Upper lobe of right lung (tissue), 1 donor: ENCODE measurements at places on chromosomes 7 and 10. TPM values are rescaled to one million over a fixed set of nuclear protein-coding genes. Genes with fewer than 3 reads are reported as not detected.

GRCh38 chr10:99945263-99945662, 64.5 kb downstream of the DNMBP start:
- H3K27me3 ChIP-seq, result no peaks in the 10 kb centered on the region
- no peaks in the 10 kb centered on the region for H3K36me3 ChIP-seq
- DNase-seq, result no peak
- no peak overlapping the region for H3K4me3 ChIP-seq
- no peaks in the 10 kb centered on the region for H3K4me1 ChIP-seq

DNA sequence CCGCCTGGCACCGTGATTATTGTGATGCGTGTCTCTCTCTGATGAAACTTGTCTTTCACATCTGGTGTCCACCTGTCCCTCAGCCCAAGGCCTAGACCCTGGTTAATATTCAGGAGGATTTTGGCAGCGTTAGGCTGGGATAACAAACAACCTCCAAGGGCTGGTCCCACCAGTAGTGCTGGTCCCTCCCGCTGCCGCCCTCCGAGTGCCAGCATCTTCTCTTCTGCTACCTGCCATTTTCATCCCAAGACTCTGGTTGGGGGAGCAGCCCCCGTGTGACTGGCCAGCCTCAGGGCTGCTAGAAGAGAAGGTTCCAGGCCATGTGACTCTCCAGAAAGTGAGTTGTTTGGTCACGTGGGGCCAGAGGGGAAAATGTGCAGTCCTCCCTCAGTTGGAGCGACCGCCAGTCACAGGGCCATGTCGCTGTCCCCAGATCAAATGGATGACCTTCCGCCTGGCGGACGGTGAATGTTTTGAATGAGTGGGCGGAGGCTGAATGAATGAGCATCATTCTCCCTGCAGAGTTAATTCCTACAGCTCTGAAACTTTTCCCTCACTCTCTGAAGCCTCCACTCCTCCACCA, 479.9 kb upstream of the FOXK1 start:
- no peaks in the 10 kb centered on the region for H3K36me3 ChIP-seq
- no peak overlapping the region for H3K27ac ChIP-seq
- no peak for DNase-seq
- no peaks in the 10 kb centered on the region for H3K27me3 ChIP-seq
- no peak overlapping the region for H3K4me3 ChIP-seq

DNA sequence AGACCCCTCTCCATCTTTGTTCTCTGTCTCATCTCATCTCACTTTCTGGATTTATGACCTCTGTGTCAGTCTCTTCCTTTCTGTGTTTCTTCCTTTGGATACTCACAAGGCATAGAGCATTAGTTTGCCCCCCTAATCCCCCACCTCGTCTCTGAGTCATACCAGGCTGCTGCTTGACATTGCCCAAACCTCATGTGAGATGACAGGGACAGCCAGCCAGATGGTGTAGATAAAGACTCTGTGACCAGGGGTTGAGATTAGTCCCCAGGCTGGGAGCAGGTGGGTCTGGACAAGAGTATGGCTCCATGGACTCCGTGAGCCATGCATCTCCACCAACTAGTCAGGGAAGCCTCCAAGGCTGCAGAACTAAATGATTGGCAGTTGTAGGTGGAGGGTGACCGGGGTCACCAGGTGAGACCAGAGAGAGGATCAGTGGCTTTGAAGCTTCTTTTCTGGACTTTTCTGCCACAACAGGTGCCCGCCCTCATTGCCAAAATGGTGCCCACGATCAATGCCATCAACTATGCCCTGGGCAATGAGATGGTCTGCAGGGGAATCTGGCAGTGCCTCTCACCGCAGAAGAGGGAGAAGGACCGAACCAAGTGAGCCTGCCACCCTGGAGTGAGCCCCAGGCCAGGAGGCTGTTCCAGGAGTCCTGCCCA, 13.3 kb downstream of the RGR start:
- no peak overlapping the region for H3K27ac ChIP-seq
- H3K4me3 ChIP-seq, result no peak overlapping the region
- DNase-seq, result no peak
- peaks cover 8% of the 10 kb centered on the region for H3K27me3 ChIP-seq

GRCh38 chr10:96043033-96043892, at the start of gene CCNJ:
CCNJ (plus strand) TSS chr10:96043583; CDS start chr10:96044394, 811 bp downstream.
- H3K27ac ChIP-seq, result peak within 1 kb of the TSS; percentile 90
- H3K4me3 ChIP-seq, result peak within 1 kb of the TSS; percentile 94
- H3K27me3 ChIP-seq, result no peaks in the 10 kb centered on the region
- DNase-seq, result peak; percentile 95
- peaks cover 21% of the 10 kb centered on the region for H3K4me1 ChIP-seq
- no peaks in the 10 kb centered on the region for H3K36me3 ChIP-seq

DNA sequence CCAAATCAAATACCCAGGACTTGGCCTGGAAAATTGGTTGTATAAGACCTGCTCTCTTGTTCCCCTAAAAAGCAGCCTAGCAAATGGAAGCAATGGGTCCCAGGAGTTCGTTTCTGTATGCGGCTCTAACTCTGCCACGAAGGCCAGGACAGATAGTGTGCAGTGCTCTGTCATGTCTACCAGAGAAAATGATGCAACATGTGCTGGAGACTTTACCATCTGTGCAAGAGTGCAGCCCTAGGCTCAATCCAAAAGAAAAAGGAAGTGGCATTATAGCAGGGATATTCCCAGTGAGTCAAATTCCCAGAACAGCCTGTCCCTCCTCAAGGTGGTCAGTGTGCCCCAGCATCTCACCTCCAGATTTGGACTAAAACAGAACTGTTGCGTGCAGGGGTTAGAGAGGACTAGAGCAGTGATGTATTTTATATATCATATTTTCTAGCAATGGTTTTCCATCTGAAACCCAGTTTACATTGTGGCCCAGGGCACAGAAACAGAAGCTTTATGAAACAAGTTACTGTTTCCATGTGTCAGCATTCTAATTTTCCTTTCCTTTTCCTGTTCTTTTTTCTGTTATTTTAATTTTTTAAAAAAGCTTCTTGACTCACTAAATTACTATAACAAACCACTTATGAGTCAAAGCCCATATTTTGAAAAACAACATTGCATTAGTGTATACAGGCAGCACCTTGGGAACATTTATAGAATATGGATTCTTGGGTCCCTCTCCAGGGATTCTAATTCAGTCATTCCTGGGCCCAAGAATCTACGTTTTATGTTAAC, 311.2 kb downstream of the RNLS start:
- H3K4me3 ChIP-seq, result no peak overlapping the region
- H3K27me3 ChIP-seq, result no peaks in the 10 kb centered on the region
- no peak overlapping the region for H3K27ac ChIP-seq
- DNase-seq, result no peak

DNA sequence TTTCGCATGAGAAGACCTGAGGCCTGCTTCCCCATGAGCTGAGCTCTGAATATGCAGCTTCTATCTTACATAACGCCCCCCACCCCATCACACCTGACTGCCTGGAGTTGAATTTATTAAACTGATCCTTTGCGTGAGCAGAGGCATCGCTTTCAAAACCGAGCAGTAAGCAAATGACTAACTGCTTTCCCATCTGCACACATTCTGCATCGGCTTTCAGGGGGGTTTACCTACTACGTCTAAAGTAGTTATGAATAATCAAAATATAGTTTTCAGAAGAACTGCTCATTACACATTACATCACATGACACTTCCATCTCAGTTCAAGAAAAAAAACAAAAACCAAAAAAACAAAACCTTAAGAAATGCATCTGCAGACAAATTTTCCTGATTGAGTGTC, 54.7 kb upstream of the EGR2 start:
- H3K4me3 ChIP-seq, result no peak overlapping the region
- no peaks in the 10 kb centered on the region for H3K4me1 ChIP-seq
- peaks cover 11% of the 10 kb centered on the region for H3K27me3 ChIP-seq
- H3K36me3 ChIP-seq, result no peaks in the 10 kb centered on the region
- H3K27ac ChIP-seq, result no peak overlapping the region

DNA sequence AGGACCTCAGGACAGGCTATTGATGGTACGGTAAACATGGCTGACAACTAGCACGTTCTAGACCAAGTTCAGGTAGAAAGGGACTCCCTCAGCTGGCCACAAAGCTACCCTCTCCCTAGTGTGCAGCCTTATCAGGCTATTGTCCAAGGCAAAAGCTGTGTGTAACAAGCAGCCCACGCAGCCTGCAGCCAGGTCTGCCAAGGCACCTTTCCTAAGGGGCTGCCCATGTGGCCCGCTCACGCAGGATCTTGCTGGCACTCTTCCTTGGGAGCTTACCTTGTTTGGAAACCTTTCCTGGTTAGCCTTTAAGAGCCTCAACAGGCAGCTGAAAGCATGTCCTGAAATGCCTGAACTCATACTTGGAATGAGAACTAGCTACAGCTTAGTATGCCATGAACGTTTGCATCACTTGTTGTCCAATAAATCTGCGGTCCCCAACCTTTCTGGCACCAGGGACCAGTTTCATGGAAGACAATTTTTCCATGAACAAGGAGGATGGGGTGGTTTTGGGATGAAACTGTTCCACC, 51.7 kb downstream of the SYPL1 start:
- H3K4me3 ChIP-seq, result no peak overlapping the region
- no peaks in the 10 kb centered on the region for H3K36me3 ChIP-seq
- no peaks in the 10 kb centered on the region for H3K27me3 ChIP-seq
- H3K27ac ChIP-seq, result no peak overlapping the region
- peaks cover 21% of the 10 kb centered on the region for H3K4me1 ChIP-seq

Gene GPR141
- 4.0 TPM for total RNA-seq

Gene LRRC18
- 0.96 TPM for total RNA-seq

Gene KEL
- total RNA-seq, result 0.87 TPM

Gene COL1A2
- total RNA-seq, result 321 TPM
